Cardiac muscle cell (in vitro differentiated cells and primary cell): ENCODE measurements at places on chromosomes 2 and 18. TPM values are rescaled to one million over a fixed set of nuclear protein-coding genes. Genes with fewer than 3 reads are reported as not detected.

GRCh38 chr2:28101892-28102291 lies 211.4 kb downstream of the BABAM2 start:
- H3K4me3 ChIP-seq, result no peak overlapping the region
- no peaks in the 10 kb centered on the region for H3K36me3 ChIP-seq
- H3K27ac ChIP-seq, result no peak overlapping the region

- no peaks in the 10 kb centered on the region for H3K4me1 ChIP-seq
- no peak overlapping the region for H3K4me3 ChIP-seq
- no peak for DNase-seq
- H3K27me3 ChIP-seq, result no peaks in the 10 kb centered on the region
- peaks cover 39% of the 10 kb centered on the region for H3K36me3 ChIP-seq
- no peak overlapping the region for H3K27ac ChIP-seq
These were observed 51.4 kb downstream of the ITGAV start for GRCh38 chr2:186641132-186641806.

GRCh38 chr2:128812183-128812940 lies 493.7 kb upstream of the HS6ST1 start:
- H3K4me1 ChIP-seq, result no peaks in the 10 kb centered on the region
- H3K4me3 ChIP-seq, result no peak overlapping the region
- H3K27me3 ChIP-seq, result no peaks in the 10 kb centered on the region
- no peak for DNase-seq
- no peak overlapping the region for H3K27ac ChIP-seq
- no peaks in the 10 kb centered on the region for H3K36me3 ChIP-seq

DNA sequence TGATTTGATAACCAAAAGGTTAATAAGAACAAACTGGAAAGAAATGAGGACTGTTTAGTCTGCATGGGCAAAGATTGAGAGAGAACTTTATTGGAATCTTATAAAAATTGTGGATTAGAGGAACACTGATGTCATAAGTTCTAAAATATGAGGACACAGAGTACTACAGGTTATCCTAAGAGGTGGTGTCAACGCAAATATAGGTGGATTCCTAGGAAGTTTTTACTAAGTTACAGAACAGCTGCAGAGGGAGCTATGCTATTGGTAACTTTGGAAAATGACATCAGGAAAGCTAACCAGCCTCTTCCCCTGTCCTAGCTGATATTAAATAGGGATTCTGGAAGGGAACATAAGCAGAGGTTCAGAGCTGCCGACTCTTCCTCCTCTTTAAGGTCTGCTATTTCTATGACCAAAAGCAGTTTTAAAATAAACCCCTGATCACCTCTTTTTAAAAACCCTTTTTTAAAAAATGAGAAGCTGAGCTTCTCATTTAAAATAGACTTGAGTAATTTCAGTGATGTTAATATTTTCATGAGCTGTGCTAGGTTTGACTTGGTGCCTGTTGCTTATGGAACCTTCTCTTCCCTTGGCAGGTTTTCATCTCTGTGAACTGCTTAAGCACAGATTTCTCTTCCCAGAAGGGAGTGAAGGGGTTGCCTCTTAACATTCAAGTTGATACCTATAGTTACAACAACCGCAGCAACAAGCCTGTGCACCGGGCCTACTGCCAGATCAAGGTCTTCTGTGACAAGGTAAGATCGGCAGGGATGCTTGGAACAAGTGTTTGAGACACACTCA lies 34.2 kb downstream of the GRHL1 start:
- H3K36me3 ChIP-seq, result no peaks in the 10 kb centered on the region
- DNase-seq, result no peak
- no peaks in the 10 kb centered on the region for H3K4me1 ChIP-seq
- H3K27me3 ChIP-seq, result no peaks in the 10 kb centered on the region
- H3K4me3 ChIP-seq, result no peak overlapping the region

GRCh38 chr2:79041032-79041448 lies 15.5 kb downstream of the REG3G start:
- H3K36me3 ChIP-seq, result no peaks in the 10 kb centered on the region
- no peak for DNase-seq
- no peak overlapping the region for H3K27ac ChIP-seq
- H3K4me1 ChIP-seq, result peaks cover 5% of the 10 kb centered on the region
- no peaks in the 10 kb centered on the region for H3K27me3 ChIP-seq

GRCh38 chr2:196934672-196935071 lies 8.2 kb upstream of the PGAP1 start:
- no peaks in the 10 kb centered on the region for H3K36me3 ChIP-seq
- H3K4me1 ChIP-seq, result no peaks in the 10 kb centered on the region
- H3K4me3 ChIP-seq, result no peak overlapping the region
- DNase-seq, result no peak
- H3K27me3 ChIP-seq, result no peaks in the 10 kb centered on the region

GRCh38 chr2:199302851-199303250 lies 154.9 kb downstream of the SATB2 start:
- peak; percentile 56 for DNase-seq
- no peak overlapping the region for H3K4me3 ChIP-seq
- H3K27ac ChIP-seq, result peak overlapping the region; percentile 55
- H3K27me3 ChIP-seq, result no peaks in the 10 kb centered on the region
- peaks cover 14% of the 10 kb centered on the region for H3K4me1 ChIP-seq

- H3K36me3 ChIP-seq, result peaks cover 23% of the 10 kb centered on the region
- H3K27ac ChIP-seq, result no peak overlapping the region
- no peaks in the 10 kb centered on the region for H3K27me3 ChIP-seq
These were observed 50.4 kb upstream of the NFATC1 start for GRCh38 chr18:79345366-79345765.

DNA sequence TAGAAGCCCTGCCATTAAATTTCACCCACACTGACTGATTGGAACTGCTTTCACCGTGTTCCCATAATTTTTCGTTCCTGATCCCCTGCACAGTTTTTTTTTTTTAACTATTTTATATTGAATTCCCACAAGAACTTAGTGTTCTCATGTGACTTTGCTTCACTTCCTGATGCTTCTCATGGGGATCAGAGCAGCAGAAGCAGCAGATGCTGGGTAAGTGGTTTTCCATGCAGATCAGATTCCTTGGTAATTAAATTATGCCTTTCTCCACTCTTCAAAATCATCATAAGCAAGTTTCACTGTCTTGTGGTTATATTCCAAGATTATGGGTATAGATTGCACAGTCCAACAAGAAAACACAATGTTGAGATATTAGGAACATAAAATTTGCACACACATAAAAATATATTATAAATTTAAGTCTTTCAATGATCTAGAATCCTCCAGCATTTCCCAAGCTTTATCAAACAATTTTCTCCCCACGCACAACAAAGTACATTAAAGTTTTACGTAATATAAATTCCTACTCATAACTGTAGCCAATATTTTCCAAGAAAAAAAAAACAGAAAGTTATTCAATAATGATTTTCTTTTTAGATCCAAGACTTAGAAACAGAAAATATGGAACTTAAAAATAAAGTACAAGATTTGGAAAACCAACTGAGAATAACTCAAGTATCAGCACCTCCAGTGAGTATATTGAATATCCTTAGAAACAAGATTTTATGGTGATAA lies 277.9 kb downstream of the GULP1 start:
- no peak overlapping the region for H3K27ac ChIP-seq
- H3K4me1 ChIP-seq, result no peaks in the 10 kb centered on the region
- no peak for DNase-seq
- peaks cover 3% of the 10 kb centered on the region for H3K36me3 ChIP-seq
- no peak overlapping the region for H3K4me3 ChIP-seq

- H3K4me1 ChIP-seq, result peaks cover 33% of the 10 kb centered on the region
- H3K27me3 ChIP-seq, result no peaks in the 10 kb centered on the region
- peak overlapping the region; percentile 69 for H3K27ac ChIP-seq
- H3K4me3 ChIP-seq, result no peak overlapping the region
- DNase-seq, result no peak
These were observed 99.2 kb downstream of the RAPGEF4 start for GRCh38 chr2:172834881-172835280.

DNA sequence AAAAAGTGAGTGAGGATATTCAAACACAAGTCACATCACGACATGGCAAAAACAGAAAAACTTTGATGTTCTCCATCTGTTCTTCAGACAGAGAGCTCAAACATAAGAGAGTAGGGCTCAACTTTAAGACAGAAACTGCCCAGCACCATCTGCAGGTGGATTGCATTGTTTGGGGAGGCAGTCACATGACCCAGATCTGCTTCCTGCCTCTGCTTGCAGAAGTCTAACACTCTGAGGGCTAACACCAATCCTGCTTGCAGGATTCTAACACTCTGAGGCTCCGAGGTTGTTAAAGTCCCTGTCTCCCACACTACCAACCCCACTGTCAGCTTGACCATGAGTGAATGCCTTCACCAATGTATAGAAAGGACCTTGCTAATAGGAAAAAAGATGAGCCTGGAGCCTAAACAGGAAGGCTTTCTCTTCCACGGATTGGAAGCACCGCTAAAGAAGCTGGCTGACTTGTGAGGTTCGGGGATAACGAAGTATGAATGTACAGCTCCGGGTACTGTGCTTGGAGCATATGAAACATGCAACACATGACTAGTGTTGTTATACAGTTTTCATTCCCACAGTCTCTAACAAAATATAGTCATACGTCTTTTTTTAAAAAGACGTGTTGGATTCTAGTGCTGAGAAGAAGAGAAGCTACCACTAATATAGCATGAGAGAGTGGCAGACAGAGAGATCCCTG lies 176.6 kb upstream of the CREB1 start:
- H3K27ac ChIP-seq, result no peak overlapping the region
- no peak for DNase-seq
- no peaks in the 10 kb centered on the region for H3K36me3 ChIP-seq
- H3K4me1 ChIP-seq, result no peaks in the 10 kb centered on the region
- H3K27me3 ChIP-seq, result no peaks in the 10 kb centered on the region

GRCh38 chr18:79511271-79511670 lies 115.5 kb downstream of the NFATC1 start:
- no peaks in the 10 kb centered on the region for H3K36me3 ChIP-seq

DNA sequence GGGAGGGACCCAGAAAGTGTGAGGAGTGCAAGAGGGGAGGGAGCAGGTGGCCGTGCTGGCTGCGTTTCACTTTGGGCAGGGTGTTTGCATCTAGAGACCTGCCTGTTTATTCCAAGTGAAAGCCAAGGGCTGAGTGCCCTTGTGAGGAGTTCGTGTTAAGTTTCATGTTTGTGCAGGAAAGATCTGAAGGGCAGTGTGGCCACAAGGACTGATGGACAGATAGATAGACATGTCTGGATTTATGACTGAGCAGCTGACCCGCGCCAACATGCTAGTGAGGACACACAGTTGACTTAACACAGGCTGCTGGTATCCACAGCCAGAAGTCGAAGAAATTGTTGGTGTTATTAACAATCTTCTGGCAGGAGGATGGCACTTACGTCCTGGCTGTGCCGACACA lies 387.6 kb upstream of the TNP1 start:
- H3K4me1 ChIP-seq, result peaks cover 36% of the 10 kb centered on the region
- H3K27ac ChIP-seq, result no peak overlapping the region
- no peaks in the 10 kb centered on the region for H3K27me3 ChIP-seq
- no peak overlapping the region for H3K4me3 ChIP-seq
- no peak for DNase-seq

- H3K4me1 ChIP-seq, result peaks cover 4% of the 10 kb centered on the region
- H3K27ac ChIP-seq, result no peak overlapping the region
- DNase-seq, result no peak
- H3K4me3 ChIP-seq, result no peak overlapping the region
- H3K36me3 ChIP-seq, result no peaks in the 10 kb centered on the region
- no peaks in the 10 kb centered on the region for H3K27me3 ChIP-seq
These were observed 396.0 kb upstream of the SMIM21 start for GRCh38 chr18:75823471-75823870.

DNA sequence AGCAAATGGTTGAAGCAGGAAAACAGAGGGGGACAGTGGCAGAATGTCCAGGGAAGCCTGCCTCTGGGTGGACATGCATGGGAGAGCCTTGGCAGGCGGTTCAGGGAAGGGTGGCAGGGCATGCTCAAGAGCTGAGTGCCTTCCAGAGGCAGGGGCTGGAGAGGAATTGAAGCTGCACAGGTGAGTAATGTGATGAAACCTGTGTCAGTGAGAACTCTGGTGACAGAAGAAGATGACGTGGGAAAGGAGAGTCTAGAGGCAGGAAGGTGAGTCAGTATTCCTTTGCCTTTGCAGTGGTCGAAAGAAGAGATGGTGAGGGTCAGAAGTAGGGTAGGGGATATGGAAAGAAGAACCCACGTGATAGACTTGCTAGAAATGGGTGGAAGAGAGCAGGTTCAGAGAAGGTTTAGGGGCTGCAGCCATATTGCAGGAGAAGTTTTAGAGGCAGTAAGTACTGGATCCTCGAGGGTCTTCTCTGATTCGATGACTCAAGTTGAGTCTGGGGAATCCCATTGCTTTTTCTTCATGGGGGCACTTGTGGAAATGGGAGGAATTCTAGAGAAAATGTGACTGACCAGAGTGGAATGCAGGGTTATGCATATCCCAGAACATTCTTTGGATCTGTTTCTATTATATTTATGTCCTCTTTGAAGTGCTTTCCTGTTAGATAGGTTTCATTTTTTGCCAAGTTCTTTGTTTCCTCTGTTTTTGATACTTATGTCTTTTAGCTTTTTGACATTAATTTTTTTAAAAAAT lies 37.4 kb downstream of the TMEM87B start:
- DNase-seq, result no peak
- no peak overlapping the region for H3K4me3 ChIP-seq
- no peak overlapping the region for H3K27ac ChIP-seq
- peaks cover 14% of the 10 kb centered on the region for H3K36me3 ChIP-seq
- no peaks in the 10 kb centered on the region for H3K27me3 ChIP-seq
- no peaks in the 10 kb centered on the region for H3K4me1 ChIP-seq

DNA sequence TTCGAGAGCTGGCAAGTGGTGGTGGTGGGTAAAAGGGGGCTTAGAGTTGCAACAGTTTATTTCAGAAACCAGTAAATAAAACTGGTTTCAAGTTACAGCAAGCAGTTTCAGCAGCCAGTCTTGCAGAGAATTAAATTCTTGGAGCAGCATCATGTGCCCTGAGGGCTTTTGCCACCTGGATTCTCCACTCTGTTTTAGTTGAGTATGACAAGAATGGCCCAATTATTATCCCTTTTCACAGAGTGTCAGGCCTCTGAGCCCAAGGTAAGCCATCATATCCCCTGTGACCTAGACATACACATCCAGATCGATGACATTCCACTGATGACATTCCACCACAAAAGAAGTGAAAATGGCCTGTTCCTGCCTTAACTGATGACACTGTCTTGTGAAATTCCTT lies 72.8 kb upstream of the FANCL start:
- no peak overlapping the region for H3K4me3 ChIP-seq
- no peaks in the 10 kb centered on the region for H3K36me3 ChIP-seq
- no peak for DNase-seq
- no peaks in the 10 kb centered on the region for H3K27me3 ChIP-seq
- no peak overlapping the region for H3K27ac ChIP-seq

GRCh38 chr2:3254442-3254941 lies 123.1 kb downstream of the EIPR1 start:
- no peak overlapping the region for H3K27ac ChIP-seq
- H3K4me1 ChIP-seq, result no peaks in the 10 kb centered on the region
- no peak for DNase-seq
- no peaks in the 10 kb centered on the region for H3K27me3 ChIP-seq
- no peak overlapping the region for H3K4me3 ChIP-seq
- no peaks in the 10 kb centered on the region for H3K36me3 ChIP-seq

TNS1 gene
- polyA plus RNA-seq, result 13.7 and 16.7 TPM in 2 replicates

FTCDNL1 gene
- polyA plus RNA-seq, result 1.9 and 2.0 TPM in 2 replicates

USP40 gene
- polyA plus RNA-seq, result 12.7 and 14.0 TPM in 2 replicates

DYNAP gene
- not detected in 2 replicates for polyA plus RNA-seq

C2orf92 gene
- polyA plus RNA-seq, result 6.8 and 9.4 TPM in 2 replicates

PKP4 gene
- polyA plus RNA-seq, result 7.2 and 17.6 TPM in 2 replicates
